ENCODE measurements at places on chromosomes 4 and X. TPM values are rescaled to one million over a fixed set of nuclear protein-coding genes. Genes with fewer than 3 reads are reported as not detected.

GRCh38 chr4:82500435-82501153 lies 61.2 kb downstream of the TMEM150C start:
- no peak for DNase-seq

DNA sequence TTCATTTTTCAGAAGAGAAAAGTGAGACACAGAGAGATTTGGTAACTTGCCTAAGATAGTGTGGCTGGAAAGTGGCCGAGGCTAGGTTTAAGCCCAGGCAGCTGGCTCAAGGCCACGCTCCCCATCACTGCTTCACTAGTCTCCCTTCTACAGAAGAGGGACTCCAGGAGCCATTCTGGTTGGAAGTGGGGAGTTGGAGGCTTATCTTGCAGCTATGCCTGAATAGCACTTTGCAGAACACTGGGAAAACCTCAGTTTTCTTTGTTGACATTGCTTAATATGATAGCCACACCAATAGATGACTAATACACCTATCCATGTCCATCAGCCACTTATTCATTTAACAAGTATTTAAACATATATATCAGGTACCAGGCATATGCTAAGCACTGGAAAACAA lies 18.5 kb downstream of the LRRC66 start:
- DNase-seq, result no peak

DNA sequence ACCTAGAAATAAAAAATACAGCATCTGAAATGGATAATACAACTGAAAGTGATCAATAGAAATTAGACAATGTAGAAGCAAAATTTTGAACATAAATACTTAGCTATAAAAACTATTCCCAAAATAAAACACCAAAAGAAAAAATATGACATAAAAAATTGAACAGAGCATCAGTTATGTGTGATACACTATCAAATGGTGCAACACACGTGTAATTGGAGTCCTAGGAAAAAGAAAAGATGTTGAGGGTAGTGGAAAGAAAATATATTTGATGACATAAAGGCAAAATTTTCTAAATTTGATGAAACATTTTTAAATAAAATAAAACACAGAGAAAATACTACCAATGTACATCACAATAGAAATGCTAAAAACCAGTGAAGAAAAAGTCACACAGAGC lies 63.1 kb downstream of the NPY2R start:
- DNase-seq, result no peak

DNA sequence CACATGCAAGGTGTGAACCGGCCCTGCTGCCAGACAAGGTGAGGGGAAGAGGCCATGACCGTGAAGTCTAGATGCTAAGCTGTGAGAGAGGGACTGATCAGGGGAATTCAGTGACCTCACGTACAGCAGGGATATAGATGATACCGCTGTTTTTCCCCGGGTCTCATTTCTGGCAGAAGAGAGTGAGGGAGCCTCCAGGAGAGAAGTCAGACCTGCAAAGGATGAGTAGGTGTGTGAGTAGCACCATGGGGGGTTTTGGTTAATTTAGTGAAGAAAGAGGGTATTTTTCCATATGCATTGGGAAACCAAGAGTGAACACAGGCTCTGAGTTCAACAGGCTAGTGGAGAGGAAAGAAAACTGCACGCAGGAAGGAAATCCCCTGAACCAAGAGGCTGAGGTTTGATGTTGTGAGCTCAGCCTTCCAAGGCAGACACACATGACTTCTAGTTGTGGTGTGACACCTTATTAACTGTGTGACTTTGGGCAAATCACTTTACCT lies 127.6 kb upstream of the GATB start:
- DNase-seq, result peak; percentile 56

DNA sequence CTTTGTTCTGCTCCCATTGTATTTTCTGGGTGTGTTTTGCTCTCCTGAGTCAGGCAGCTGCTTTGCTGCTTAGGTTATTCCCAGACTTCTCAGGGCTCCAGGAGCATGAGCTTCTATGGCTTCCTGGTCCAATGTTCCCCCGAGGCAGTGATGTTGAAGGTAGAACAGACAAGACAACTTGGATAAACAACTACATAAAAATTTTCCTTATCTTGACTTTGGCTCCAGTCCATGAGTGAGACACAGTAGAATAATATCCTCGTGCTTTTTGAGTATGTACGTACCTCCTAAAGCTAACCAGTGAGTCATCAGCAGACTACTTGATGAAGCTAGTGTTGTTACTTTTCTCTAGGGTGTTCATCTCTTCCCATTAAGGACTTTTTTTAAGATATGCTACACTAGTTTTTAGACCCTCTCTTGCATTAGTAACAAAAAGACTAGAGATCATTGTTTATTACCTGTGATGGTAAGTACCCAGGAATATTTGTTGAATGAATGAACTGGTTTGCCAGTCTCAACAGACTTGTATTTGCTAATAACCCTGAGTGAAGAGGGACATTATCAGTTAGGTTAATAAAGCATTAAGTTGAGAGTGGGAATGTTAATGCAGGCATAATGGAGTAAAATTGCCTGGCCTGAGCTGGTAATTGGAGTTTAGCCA lies 131.9 kb downstream of the FHIP1A start:
- no peak for DNase-seq

- DNase-seq, result no peak
These were observed 6.5 kb downstream of the TMEM150C start for GRCh38 chr4:82555276-82555675.

DNA sequence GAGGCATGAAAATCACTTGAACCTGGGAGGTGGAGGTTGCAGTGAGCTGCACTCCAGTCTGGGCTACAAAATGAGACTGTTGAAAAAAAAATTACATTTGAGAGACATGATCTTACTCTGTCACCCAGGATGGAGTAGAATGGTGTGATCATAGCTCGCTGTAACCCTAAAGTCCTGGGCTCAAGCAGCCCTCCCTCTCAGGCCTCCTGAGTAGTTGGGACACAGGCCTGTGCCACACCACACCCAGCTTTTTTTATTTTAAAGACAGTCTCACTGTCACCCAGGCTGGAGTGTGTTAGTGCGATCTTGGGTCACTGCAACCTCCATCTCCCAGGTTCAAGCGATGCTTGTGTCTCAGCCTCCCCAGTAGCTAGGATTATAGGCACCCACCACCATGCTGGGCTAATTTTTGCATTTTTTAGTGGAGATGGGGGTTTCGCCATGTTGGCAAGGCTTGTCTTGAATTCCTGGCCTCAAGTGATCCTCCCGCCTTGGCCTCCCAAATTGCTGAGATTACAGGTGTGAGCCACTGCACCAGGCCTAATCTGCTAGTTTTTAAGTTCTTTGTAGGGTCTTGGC lies 6.1 kb downstream of the RPS3A start:
- no peak for DNase-seq

GRCh38 chr4:17941731-17942130 lies 79.8 kb downstream of the LCORL start:
- no peak for DNase-seq

DNA sequence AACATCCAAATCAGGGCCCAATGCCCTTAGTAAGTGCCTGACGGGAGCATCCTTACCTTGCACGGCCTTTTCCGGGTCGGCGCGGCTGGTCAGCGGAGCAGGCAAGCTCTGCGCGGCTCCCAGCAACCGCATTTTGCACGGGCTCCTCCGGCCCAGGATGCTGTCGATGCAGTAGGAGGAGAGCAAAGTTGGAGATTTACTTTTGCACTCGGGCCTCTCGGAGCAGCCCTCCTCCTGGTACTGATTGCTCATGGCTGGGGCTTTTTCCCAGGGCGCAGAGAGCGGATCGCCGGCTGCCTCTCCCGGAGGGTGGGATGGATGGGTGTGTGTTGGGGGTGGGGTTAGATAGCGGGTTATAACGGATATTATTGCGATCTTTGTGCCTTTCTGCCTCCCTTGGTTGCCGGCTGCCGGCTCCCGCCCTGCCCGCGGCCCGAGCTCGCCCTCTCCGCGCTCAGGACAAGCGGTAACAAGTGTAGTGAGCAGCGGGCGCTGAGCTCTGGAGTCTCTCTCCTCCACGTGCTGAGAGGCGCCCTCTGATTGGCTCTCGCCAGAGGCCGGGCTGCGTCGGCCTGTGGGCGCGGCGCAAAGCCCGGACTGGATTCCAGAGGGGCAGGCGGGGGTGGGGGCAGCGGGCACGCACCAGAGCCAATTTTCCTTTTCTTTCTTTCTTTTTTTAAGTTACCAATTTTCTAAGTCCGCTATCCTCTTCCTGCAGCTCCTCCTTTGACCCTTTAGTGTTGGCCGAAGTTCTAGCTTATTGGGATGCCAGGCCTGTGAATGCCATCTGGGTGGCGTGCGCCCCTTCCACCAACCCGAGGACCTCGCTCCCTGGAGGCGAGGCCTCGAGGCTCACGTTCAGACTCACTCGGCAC lies at the start of gene ARX:
Gene ARX (minus strand): TSS at position 480 of the 875 bp plus-strand sequence. CDS start 228 bp downstream, at position 252.
- DNase-seq, result peak; percentile 41

- DNase-seq, result no peak
These were observed 255.3 kb upstream of the CXXC4 start for GRCh38 chr4:104750008-104750407.

GRCh38 chrX:48465336-48465933 lies 4.6 kb downstream of the SLC38A5 start:
- no peak for DNase-seq

- no peak for DNase-seq
These were observed 117.1 kb downstream of the FAM53A start for GRCh38 chr4:1566838-1567518.

GRCh38 chrX:22135171-22135711 lies 103.1 kb downstream of the PHEX start:
- no peak for DNase-seq

The CDKL2 gene
- 0.79 TPM for total RNA-seq

DNA sequence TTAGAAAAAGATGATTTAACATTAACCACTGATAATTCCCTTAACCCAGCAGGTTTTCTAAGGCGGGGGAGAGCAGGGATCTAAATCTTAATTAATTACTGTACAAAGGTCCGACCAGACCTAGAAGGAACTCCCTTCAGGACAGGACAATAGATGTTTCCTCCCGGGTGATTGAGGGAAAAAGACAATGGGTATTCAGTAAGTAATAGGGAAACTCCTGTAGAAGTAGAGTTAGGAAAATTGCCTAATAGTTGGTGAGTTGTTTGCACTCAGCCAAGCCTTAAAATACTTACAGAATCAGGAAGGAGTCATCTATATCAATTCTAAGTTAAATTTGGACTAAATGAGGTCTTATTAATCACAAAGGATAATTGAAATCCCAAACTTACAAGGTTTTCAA lies 5.8 kb upstream of the SRD5A3 start:
- no peak for DNase-seq

DNA sequence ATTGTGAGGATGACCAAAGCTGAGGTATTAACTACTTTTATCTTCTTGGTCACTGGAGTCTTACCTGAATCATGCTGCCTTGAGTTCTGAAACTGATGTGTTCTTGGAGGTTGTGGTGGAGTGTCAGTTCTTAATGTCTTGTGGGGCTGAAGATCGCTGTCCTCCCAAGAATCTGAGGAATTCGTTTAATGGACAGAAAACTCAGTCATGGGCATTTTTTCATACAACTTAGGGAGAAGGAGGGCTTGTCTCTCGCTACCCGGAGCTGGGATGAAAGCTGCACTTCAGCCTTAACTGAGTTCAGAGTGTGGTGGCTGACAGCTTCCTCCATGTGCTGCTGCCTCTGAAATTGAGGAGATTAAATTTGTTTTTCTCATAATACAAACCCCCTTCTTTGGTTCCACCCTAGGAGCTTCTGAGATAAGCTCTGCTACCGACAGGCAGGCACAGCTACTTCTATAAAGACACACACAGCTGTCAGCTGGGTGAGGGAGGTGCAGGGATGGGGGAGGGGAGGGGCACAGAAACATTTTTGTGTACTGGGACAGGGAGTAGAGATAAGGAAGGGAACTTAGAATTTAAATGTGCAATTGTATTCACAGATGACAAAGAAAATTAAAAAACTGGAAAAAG lies 30.8 kb downstream of the RBBP7 start:
- DNase-seq, result no peak

GRCh38 chr4:26344901-26345564 lies 24.2 kb downstream of the RBPJ start:
- no peak for DNase-seq

The CCKAR gene
- not detected for total RNA-seq

DNA sequence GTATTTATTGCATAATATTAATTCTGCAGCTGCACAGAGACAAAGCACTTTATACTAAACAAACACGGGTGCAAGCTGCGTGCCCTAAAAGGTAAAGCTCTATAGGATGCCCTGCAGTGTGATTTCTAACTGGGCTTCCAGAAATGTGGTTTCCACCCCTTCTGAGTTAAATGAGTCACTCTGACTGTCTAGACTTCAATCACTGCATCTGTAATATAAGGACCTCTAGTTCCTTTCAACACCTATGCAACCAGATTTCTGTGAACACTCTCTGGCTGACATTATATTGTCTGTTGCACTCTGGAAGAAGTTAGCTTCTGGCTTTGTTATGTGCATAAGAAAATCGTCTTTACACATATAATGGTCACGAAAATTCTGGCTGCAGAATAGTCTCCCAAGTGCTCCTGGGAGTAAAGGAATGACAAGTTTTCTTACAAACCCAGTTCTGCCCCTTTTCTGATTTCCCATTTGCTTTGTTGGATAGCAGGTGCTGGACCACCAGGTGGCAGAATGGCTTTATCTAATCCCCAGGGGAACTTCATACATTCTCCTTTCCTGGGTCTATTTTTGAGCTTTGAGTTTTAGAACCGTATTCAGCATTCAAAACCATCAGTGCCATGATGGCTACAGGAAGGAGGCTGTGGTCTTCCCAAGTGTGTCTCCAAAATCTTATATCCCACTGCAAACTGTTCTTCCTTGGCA lies 842.2 kb downstream of the STIM2 start:
- DNase-seq, result no peak

GRCh38 chr4:119652998-119653397 lies 24.4 kb upstream of the PDE5A start:
- no peak for DNase-seq

The CSAG3 gene
- total RNA-seq, result 0.74 TPM

The SYNPO2 gene
- 0.14 TPM for total RNA-seq

DNA sequence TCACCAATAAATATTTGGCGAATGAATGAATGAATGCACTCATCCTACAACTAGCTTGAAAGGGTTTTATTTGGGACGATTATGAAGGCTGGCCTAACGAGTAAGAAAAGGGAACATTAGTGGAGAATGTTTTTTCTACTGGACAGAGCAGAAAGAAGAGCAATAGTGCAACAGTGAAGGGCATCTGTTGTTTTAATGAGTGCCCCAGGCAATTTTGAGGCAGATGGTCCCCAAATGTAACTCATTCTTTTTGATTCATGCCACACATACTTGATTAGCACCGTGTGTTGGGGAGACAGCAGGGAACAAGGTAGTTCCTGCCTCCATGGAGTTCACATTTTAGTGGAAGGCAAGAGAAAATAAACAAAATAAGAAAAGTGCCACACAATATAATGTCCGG lies 22.7 kb upstream of the INTS6L start:
- DNase-seq, result no peak

DNA sequence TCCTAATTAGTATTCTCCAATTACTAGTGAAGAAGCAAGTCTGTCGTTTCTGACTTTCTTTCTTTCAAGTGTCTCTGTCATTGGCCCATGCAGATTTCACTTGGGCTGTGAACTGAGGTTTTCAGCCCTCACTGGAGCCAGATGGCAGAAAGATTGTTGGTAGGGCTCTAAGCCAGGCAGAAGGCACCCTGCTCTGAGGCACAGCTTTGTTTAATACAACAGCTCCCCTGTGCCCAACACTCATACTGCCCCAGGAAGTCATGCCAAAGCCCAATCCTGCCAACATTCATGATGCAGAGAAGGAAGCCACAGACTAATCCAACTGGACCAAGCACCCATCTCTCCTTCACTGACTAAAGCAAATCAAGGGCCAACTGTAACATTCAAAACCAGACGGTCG lies 117.1 kb upstream of the FRG1 start:
- DNase-seq, result no peak
